ENCODE measurements at places on chromosomes 16 and 17. TPM values are rescaled to one million over a fixed set of nuclear protein-coding genes. Genes with fewer than 3 reads are reported as not detected.

- no peaks in the 10 kb centered on the region for H3K4me1 ChIP-seq
- H3K36me3 ChIP-seq, result no peaks in the 10 kb centered on the region
- H3K4me3 ChIP-seq, result no peak overlapping the region
- DNase-seq, result no peak
- no peaks in the 10 kb centered on the region for H3K27me3 ChIP-seq
- H3K27ac ChIP-seq, result no peak overlapping the region
Observed at GRCh38 chr17:19421926-19422325, 10.9 kb downstream of the RNF112 start.

Gene CA5A
- 66.8 TPM for total RNA-seq

Gene GCGR
- 72.0 TPM for total RNA-seq

- no peak for DNase-seq
- no peaks in the 10 kb centered on the region for H3K27me3 ChIP-seq
- no peaks in the 10 kb centered on the region for H3K4me1 ChIP-seq
- no peak overlapping the region for H3K4me3 ChIP-seq
Observed at GRCh38 chr17:34312080-34312479, 7.2 kb upstream of the CCL8 start.

DNA sequence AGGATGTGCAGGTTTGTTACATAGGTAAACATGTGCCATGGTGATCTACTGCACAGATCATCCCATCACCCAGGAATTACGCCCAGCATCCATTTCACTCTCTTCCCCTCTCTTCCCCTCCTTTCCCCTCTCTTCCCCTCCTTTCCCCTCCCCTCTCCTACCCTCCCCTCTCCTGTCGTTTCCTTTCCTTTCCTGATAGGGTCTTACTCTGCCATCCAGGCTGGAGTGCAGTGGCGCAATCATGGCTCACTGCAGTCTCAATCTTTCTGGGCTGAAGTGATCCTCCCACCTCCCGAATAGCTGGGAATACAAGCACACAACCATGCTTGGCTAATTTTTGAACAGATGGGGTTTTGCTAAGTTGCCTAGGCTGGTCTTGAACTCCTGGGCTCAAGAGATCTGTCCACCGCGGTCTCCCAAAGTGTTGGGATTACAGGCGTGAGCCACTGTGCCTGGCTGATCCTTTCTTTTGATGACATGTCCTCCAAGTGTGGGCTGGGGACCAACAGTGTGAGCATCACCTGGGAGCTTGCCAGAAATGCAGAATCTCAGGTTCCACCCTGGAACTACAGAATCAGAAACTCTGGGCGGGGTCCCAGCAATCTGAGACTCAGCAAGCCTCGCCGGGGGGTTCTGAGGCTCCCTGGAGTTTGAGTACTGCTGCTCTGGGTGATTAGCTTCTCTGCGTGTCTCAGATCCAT is 10.8 kb downstream of the ATP2C2 start:
- no peak overlapping the region for H3K4me3 ChIP-seq
- H3K36me3 ChIP-seq, result no peaks in the 10 kb centered on the region
- no peak for DNase-seq
